ENCODE measurements at places on chromosomes 12 and 14.

DNA sequence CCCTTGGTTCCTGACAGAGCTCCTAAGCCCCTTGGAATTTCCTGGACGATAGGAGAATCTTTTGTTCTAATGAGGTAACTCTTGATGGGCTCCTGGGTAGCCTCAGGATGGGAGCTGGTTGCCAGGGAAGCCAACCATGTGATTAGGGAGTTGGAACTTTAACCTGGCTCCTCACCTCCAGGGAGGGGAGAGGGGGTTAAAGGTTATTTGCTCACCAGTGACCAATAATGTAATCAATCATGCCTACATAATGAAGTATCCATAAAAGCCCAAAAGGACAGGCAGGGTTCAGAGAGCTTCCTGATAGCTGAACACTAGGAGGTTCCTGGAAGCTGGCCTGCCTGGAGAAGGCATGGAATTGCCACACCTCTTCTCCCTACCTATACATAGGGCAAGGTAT is 6.2 kb upstream of the CNOT2 start:
- DNase-seq = no peak

DNA sequence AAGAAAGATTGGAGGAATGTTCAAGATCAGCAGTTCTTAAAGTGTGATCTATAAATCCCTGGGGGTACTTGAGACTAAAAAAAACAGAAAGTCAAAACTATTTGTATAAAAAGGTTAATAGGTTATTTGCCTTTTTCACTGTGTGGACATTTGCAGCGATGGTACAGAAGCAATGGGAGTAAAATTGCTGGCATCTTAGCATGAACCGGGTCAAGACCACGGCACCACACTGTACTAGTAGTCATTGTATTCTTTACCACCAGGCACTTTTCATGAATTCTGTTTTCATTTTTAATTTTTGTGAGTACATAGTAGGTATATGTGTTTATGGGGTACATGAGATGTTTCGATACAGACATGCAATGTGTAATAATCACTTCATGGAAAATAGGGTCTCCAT is 126.2 kb downstream of the IPO8 start:
- DNase-seq = no peak

GRCh38 chr14:55928276-55928675 is 189.9 kb upstream of the PELI2 start:
- DNase-seq = no peak

GRCh38 chr14:31283578-31284252 is 76.1 kb upstream of the HECTD1 start:
- DNase-seq = no peak

DNA sequence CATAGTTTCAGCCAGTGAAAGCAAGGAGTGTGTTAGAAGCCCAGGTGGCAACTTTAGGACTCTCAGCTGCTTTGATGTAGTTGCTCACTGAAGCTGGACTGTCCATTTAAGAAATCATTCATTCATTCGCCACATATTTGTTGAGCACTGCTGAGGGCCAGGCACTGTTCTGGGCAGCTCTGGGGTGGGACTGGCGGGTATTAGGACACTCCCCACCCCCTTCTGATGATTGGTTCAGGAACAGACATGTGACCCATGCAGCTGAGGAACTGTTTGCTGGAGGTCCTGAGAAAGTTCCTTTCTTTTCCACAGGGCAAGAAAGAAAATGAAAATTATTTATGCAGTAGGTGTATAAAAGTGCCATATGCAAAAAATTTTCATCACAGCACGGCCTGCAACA is 70.3 kb upstream of the CHST11 start:
- no peak for DNase-seq

GRCh38 chr14:92314182-92314581 is 8.8 kb upstream of the SLC24A4 start:
- DNase-seq = no peak

- DNase-seq = no peak
Observed at GRCh38 chr14:90853116-90853515, 36.9 kb upstream of the TTC7B start.

- no peak for DNase-seq
Observed at GRCh38 chr14:32908196-32909084, 30.2 kb upstream of the NPAS3 start.

- no peak for DNase-seq
Observed at GRCh38 chr14:72535485-72535884, 358.4 kb downstream of the DPF3 start.

- no peak for DNase-seq
Observed at GRCh38 chr14:27270716-27271115, 672.9 kb upstream of the NOVA1 start.

DNA sequence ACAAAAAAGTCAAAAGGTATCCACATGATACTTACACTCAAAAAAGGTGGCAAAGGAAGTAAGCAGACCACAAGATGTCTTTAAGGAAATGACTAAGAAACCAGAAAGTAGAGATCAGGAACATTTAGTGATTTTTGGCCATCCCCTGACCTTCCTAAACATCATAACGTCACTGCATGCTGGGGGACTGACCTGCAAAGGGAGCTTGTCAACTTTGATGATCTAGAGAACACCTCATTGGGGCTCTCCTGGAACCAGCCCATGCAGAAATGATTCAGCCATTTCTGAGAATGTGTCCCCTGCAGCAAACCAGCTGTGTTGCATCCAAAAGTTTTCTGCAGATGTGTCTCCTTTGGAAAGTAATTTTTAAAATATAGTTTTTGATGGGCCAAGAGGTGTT is 152.2 kb upstream of the RASSF8 start:
- no peak for DNase-seq

DNA sequence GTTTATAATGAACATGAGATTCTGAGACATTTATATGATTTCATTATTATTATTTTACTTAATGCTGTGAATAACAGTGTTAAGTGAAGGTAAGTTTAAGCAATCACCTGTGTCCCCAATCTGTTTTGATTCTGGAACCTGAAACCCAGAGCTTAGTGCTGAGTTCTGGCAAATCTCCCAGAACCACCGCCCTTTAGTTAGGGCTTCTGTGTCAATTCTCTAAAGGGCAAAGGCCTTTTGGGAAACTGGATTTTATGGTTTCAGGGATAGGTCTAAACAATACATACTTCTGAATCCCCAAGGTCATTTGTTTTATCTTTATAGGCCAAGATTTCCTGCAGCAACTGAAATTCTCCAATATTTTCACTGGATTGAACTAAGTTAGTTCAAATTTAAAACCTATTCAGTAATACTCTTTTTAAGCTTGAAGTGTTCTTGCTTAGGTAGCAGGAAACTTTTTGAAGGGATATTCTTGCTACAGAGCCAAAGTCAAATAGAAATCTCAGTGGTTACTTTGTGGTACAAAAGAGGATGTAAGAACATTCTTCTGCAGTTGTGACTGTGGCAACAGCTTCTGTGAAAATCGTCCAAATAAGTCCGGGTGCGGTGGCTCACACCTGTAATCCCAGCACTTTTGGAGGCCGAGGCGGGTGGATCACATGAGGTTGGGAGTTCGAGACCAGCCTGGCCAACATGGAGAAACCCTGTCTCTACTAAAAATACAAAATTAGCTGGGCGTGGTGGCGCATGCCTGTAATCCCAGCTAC is 10.0 kb upstream of the PKP2 start:
- DNase-seq = no peak

DNA sequence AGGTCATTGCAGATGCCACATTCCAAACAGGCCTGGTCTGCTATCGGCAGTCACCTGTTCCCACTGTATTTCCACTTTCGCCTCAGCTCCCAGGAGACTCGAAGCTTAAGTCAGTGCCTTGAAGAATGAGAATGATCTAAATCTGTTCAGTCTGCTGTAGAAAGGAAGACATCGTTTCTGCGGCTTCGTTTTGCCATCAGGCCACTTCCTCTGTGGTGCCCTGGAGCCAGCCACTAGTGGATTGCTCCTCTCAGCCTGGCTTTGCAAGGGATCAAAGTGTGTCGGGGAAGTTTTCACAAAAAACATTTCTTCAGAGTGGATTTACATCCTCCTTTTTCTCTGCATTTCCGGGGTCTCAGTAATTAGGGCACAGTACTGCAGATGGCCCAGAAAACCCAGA is 66.7 kb downstream of the AACS start:
- no peak for DNase-seq

GRCh38 chr14:68949601-68949965 is 29.5 kb downstream of the ACTN1 start:
- no peak for DNase-seq
